ENCODE measurements at places on chromosomes 5 and 9.

DNA sequence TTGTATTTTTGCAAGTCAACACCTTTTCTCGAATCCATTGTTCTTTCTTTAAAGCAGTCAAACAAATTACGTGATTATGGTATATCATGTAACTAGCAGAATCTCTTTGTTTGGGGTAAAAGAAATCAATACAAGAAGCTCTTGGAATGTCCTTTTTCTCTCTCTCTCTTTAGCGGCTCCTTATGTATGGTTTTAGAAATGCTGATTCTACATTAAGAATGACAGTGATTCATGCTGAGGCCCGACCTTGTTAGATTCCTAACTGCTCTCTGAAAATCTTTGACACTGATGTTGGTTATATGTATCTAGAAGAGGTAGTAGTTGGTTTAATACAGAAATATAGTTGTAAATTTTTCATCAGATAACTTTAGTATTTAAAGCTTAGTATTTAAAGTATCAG lies 76.4 kb downstream of the SNX24 start:
- DNase-seq: no peak

GRCh38 chr5:8721536-8721935 lies 824.3 kb downstream of the SEMA5A start:
- DNase-seq: no peak

DNA sequence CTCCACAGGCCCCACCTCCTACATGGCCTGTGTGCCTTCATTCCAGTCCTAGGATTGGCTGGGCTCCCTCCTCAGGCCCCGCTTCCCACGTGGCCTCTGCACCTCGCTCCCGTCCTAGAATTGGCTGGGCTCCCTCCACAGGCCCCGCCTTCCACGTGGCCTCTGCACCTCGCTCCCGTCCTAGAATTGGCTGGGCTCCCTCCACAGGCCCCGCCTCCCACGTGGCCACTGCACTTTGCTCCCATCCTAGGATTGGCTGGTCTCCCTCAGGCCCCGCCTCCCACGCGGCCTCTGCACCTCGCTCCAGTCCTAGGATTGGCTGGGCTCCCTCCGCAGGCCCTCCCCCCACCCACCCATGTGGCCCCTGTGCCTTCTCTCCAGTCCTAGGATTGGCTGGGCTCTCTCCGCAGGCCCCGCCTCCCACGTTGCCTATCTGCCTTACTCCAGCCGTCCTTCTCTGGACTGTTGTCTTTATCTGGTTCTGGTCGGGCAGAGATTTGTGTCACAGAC lies 45.3 kb upstream of the CACNA1B start:
- no peak for DNase-seq

DNA sequence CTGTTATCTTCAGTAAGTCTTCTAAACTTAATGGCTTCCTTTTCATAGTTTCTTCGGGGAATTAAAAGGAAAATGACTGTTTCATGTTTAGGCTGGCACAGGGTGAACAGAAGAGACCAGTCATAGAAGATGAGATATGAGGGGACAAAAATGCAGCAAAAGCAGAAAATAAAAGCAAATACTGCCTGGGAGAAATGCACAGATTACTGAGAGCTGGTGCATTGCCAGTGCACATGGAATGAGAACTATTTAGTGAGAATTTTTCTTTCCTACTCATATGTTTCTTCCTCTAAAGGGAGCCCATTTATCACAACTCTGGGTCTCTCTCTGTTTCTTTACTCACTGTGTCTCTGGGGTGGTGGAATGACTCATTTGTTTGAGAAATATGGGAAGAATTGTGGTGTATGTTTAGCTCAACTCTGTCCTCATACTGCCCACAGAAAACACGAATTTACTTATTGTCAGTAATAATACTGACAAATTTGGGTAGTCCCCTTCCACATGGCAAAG lies 25.9 kb upstream of the ANKRD55 start:
- peak; percentile 95 for DNase-seq

DNA sequence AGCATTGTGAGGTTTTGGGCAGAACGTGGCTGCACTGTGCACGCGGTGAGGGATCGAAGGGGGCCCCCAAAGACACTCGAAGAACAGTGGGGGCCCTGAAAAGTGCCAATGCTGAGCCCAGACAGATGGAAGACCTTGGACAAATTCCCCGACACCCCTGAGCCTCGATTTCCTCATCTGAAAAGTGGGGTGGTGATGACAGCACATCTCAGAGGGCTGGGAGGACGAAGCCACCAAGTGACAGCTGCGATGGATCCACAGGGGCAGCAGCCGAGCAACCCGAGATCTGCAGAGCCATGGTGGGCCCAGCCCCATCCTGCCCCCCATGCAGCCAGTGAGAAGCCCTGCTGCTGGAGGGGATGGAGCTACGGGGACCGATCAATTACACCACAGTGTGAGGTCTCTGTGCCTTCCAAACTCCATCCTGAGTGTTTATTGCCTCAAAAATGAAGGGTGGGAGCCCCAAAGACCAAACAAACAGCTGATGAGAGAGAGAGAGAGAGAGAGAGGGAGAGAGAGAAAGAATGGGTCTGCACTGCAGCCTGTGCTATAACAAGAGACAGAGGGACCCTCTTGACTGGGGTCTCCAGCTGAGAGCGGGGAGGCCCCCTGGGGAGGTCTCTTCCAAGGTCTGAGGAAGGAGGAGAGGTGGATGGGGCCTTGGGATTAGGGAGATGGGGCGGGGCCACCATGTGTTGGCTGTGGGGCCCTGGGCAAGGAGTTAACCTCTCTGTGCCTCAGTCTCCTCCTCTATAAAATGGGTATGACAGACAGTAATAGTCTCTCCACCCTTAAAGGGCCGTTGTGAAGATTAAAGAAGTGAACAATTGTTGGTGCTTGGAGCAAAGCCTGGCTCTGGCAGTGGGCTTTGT lies 134.4 kb upstream of the IER5L start:
- no peak for DNase-seq

- DNase-seq: peak; percentile 56
Measured at GRCh38 chr9:71743217-71743705, 25.1 kb downstream of the CEMIP2 start.

DNA sequence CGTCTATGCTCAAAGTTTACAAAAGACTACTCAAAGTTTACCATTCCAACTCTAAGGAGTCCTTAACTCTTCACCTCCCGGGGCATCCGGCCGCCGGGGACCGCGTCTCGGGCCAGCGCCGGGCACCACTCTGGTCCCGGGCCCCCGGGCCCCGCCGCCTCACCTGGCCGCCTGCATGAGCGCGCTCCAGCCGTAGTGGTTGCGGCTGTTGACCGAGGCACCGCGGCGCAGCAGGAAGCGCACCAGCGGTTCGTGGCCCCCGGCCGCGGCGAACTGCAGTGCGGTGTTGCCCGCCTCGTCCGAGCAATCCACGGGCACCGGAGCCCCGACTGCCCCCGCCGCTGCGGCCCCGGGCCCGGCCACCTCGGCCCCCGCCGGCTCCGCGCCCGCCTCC lies 388 bp downstream of the ANKS6 start:
- DNase-seq: peak; percentile 13

DNA sequence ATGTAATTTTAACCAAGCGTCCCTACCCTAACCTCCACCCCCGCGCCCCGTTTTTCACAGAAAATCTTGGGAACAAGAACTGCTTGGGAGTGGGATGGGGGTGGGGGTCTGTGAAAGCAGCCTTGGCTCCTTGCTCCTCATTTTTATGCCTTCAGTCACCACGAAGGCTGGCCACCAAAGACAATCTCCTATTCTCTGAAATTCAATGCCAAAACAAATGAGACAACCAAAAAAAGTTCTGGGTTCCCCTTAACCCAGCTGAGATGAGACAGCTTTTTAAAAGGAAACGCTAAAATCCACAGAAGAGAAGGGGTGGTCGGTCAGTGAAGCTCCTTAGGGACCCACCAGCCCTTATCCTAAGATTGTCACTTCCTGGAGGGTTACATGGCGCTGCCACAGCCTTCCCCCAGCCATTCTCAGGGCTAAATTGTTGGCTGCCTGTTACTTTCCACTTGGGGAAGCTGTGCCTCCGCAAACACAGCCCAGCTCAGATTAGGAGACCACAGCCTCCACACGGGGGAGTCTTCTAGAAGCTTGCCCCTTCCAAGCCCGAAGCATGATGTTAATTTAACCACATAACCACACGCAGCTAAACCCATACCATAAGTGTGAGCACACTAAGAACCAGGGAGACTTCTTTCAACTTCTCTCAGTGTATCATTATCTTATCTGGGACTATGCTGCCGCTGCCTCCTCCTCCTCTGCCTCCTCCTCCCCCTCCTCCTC lies 136.3 kb downstream of the FOXD1 start:
- peak; percentile 93 for DNase-seq

DNA sequence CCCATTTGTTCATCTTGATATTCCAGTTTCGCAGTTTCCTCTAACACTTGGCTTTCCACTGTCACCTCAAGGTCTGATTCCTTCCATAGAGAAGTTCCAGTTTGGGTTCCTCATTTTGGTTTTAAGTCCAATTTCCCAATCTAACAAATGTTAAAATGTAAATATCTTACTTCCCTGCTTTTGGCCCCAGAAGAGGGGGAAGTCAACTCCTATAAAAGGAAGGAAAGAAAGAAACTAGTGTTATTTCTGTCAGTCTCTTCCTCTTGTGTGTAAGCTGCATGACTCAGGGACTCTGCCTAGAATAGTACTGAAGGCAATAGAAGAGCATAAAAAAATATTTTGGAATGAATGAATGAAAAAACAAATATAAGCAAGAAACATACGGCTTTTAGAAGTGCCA lies 127.5 kb upstream of the CCNG1 start:
- DNase-seq: no peak

DNA sequence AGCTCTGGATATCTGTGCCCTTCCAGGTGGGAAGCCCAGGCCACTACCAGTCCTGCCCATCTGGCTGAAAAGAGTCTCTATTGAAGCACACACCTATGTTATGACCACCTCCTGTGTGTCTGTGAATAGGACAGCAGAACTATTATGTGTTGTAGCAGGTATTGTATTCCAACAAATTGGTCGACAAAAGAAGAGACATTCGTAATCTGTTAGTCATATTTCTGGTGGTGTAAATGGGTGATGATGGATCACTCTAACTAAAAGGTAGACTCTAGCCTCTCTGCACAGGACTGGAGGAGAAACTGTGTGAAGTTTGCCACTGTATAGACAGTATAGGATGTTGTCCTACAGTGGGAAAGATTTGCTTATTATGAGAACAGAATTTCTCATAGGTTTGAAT lies 416.1 kb downstream of the TMEM38B start:
- DNase-seq: no peak

DNA sequence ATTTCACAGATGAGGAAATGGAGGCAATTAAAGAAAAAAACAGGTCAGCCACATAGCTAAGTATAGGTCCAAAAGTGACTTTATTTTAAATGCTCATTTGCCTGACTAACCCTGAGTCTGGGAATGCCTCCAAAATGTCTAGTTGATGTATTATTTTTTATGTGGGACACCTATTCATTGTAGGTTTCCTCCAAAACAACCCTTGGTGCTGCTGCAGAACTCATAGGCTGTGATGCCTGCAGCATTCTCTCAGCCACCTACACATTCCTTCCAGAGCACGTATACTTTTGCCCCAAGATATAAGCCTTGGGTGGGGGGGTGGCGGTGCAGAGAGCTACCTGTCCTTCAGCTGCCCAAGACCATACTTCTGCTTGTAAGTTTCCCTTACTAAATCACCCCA lies 77.4 kb downstream of the MSX2 start:
- DNase-seq: no peak

GRCh38 chr9:81621118-81621517 lies 68.2 kb downstream of the TLE1 start:
- no peak for DNase-seq

- DNase-seq: no peak
Measured at GRCh38 chr5:53090229-53090628, 19.3 kb downstream of the MOCS2 start.

DNA sequence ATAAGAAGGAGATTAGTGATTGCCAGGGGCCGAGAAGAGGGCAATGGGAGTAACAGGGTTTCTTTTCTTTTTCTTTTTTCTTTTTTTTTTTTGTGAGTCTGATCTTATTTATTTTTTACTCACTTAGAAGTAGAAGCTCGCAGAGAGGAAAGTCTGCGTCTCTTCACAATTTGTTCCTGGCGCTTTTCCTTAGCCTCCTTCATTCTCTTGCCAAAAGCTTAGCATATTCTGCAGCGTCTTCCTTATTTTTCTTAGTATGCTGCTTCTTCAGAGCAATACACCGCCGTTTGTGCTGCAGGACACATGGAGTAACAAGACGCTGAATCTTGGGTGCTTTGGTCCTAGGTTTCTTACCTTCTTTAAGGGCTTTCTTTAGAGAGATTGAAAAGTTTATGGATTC lies 30.3 kb upstream of the DENND4C start:
- no peak for DNase-seq

DNA sequence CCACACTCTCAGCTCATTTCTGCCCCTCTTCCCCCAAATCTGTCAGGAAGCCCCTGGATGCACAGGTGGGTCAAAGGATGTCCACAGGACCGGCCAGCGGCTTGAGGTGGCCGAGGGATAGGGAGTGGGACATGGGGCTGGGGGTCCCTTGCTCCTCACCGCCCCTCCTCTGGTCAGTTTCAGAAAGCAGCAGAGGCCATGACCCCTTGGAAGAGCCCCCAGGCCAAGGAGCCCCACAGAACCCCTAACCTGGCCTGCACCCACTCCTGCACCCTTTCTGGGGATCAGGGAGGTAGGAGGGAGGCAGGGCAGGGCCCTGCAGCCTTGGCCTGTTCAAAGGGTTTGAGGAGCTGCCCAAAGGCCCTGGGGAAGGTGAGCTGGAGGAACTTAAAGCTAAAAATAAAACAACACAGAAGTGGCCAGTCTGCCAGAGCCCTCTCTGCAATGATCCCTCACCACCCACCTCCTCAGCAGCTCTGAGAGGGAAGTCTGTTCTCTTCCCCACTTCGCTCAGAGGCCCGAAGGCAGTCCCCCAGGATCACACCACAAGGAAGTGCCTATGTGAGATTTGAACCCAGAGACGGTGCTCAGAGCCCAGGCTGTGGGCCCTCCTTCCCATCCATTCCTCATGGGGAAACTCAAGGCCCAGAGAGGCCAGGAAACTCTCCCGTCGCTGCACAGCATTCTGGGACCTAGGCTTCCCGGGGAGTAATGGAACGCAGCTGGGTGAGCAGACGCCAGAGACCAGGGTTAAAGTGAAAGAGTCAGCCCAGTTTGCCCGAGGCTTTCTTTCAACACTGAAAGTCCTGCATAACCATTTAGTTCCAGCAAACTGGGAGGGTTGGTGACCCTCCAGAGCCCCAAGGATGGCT lies 910 bp downstream of the ENG start:
- no peak for DNase-seq

DNA sequence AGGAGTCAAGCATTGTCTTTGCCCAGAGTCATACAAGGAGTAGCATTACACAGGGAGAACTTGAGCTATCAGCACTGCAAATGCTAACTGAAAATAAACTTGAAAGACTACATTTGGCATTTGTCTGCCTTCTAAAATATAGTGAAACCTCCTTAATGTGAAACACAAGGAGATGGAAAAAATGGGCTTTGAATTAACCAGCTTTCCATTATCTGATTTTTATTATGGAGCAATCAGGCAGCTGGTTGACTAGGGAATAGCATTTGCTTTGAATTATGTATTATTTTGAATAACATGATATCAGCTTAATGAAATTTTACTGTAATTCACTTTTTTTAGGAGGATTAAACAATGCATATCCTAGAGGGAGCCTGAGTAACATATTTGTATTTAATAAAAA lies 130.8 kb downstream of the GDNF start:
- DNase-seq: no peak
